Foreskin fibroblast (primary cell): ENCODE measurements at places on chromosomes 3 and 15.

DNA sequence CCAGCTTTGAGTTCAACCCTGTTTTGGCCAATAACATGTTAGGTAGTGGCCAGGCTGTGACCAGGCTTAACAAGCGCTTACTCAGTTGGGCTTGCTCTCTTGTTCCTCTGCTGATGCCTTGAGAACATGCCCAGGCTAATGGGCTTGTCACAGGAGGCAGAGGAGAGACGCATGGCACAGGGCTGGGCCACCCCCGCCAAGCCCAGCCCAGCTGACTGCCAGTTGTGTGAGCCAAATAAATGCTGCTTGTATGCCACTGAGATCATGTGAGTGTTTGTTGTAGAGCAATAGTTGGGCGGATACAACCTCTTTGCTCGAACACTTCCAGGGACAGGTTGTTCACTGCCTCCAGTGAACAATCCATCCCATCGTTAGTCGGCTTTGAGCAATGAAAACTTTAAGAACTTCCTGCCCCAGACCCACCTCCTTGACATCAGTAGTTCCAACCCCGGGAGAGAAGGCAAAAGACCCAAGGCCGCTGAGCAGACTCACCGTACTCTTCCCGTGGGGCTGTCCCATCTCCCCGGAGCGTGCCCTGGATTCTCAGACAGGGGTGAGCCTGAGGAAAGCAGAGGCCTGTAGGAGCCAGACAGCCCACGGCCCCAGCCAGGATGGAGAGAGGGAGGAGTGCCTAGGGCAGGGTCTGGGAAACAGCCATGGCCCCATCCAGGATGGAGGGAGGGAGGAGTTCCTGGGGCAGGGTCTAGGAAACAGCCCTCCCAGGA is 4.1 kb downstream of the PLA2G4F start:
- DNase-seq, result peak; percentile 27

DNA sequence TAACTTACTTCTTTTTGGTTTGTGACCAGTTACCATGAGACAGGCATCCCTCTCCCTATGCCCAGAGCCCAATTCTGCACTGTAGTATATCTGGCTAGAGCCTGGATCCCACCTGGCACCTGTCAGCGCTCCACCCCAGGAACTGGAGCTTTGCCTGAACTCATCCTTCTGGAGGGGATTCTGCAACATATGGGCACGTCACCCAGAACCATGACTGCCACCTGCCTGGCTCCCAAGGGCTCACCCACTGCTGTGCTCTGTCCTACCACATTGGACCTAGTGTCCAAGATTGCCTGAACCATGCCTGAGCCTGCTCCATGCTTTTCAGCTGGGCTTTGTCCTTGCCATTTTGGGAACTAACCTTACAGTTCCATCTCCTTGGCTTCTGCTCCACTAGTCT is 21.1 kb upstream of the GAP43 start:
- DNase-seq, result no peak

DNA sequence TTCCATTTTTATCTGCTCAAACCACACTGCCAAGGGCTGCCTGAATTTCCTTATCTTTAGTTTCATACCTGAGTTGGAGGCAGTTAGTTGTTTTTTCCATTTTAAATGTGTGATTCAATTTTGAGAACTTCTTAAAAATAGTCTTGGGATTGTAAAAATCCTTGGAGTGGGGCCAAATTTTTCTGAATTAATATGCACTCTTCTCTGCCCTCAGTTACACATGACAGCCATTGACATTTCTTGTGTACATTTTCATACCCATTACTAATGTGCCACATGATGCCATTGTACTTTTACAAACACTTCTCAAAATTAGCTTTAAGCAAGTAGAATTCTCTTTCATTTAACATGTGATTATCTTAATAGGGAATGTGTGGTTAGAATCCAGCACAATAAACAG is 141.7 kb downstream of the C3orf38 start:
- DNase-seq, result no peak

DNA sequence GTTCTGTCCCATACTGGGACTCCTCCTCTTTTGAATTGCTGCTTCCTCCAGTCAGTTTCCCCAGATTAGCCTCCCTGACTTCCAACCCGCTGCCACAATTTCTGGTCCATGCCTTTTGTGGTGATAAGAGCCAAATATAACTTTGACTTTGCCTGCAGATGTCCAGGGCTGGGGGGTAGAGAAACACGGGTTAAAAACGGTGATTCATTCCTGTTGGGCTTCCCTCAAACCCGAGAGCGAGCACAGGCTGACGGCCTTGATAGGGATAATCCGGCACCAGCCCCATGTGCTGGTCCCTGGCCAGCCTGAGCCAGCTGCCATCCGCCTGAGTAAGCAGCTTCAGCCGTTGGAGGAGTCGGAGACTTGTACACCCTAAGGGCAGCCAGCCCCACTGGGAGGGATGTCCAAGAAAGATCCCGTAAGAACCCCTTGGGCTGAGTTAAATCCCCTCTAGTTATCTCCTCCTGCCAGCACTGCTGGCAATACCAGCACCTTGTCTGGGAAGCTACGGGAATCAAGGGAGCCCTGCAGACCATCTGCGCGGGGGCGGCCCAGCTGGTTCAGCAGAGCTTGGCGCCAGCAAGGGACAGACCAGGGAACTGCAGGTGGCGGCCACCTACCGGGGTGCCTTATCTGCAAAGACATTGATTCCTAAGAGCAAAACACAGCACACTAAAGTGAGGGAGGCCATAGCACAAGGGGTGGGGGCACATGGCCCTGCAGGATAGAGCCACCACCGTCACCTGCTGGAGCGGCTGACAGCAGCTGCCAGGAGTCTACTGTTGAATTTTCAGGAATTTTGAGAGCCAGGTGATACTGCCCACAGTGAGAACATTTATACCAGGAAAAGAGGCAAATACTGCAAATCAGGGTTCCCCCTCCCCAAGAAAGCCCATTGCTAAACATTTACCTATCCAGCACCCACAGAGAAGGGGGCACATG is 18.1 kb downstream of the CSPG4 start:
- peak; percentile 98 for DNase-seq

GRCh38 chr15:54150255-54150654 is 172.0 kb downstream of the UNC13C start:
- DNase-seq, result peak; percentile 53

DNA sequence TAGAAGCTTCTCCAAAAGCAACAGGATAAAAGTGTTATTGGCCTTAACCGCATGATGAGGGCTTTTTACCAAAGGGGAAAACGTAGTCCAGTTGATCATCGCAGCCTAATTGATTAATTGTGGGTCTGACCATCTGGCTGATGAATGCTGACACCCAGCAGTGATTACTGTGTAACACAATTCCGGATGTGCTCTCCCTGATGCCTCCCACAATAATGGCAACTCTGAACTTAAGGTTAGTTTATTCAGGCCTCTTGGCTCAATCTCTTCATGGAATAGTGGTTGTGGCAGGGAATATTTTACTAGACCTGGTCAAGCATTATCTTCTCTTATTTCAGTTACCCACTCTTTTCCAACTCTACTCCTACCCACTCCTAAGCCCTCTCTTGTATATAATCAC is 332.9 kb downstream of the TIGIT start:
- DNase-seq, result no peak

DNA sequence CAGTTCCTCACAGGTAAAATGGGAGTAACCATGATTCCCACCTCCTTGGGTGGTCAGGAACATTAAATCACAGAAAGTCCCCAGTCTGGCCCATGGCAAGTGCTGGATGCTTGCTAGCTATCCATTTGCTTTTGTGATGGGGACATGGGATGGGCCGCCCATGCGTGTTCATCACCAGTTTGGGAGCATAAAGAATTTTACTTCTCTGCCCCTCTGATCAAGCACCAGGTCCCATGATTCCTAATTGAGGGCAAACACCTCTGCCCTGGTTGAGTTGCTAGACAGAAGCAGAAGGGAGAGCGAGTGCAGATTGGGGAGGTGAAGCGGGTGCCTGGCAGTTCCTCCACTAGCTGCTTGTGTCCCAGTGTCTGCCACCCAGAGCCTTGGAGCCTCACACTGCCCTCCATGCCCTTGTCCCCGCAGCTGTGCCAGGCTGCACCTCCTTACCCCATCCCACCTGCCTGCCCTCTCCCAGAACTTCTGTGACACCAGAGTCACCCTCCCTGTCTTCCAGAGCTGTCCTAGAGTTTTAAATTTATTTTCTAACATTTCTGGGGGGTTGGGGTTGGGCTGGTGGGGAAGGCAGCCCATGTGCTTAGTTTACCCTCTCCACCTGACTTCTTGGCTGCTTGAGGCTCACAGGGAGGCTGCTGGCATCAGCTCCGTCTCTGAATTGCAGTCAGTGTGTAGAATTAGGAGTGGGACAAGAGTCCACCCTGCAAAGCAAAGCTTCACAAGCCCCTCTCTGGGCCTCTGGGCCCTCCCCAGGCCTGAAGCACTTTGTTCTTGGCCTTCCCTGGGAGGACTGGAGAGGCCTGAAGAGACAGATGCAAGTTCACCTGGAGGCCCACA is 18.4 kb downstream of the CFAP100 start:
- DNase-seq, result no peak

GRCh38 chr3:113275929-113276750 is 64.8 kb downstream of the BOC start:
- peak; percentile 67 for DNase-seq

DNA sequence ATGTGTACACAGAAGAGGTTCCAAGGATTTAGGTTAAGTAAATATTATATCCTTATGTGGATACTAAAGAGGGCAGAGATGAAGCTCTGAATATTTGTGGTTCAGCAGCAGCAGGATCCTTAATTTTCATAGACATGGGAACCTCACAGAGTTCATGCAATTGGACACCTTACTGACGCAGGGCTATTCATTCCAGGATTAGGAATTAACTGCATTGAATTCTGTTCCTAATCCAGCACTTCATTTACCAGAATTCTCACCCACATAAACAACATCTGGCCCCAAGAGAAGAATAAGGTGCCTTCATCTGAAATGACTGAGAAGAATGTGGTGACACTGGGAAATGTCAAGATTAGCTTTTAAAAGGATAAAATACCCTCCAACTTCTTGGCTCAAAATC is 62.4 kb downstream of the ADAMTS9 start:
- no peak for DNase-seq

GRCh38 chr3:132180337-132180791 is 136.8 kb upstream of the ACP3 start:
- peak; percentile 81 for DNase-seq

DNA sequence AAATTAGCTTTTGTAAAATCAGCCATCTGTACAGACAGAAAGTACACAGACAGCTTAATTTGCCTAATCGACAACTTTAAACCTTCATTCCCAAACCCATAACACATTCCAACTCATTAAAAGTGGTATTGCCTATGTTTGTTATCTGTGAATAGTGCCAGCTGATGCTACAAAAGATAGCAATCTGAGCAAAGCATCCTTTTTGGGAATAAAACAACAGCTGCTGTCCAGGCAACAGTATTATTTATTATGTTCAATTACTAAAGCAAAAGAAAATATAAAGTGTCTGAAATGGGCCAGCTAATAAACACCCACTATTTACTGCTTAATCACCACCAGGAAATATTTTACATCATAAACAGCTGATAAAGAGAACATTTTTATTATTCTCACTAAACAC is 134.8 kb upstream of the ABI3BP start:
- no peak for DNase-seq

DNA sequence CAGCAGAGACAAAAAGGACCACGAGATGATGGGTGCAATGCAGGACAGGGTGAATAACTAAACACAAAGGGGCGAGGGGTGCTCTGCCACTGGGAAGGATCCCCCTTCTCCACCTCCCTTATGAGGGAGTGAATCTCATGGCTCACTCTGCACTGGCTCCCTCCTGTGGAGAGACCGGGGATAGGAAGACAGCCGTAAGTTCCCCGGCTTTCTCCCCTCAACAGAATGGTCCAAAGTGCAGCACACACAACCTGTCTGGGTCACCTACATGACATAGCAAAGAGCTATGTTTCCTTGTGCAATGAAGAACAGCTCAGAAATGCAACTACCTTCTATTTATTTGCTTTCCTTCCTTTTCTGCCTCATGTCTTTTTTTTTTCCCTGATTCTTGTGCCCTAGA is 7.8 kb upstream of the ACSBG1 start:
- DNase-seq, result peak; percentile 36

- no peak for DNase-seq
These were observed 55.6 kb upstream of the CGNL1 start for GRCh38 chr15:57320631-57321220.

- no peak for DNase-seq
These were observed 138.9 kb downstream of the CACNA1D start for GRCh38 chr3:53633197-53633787.

DNA sequence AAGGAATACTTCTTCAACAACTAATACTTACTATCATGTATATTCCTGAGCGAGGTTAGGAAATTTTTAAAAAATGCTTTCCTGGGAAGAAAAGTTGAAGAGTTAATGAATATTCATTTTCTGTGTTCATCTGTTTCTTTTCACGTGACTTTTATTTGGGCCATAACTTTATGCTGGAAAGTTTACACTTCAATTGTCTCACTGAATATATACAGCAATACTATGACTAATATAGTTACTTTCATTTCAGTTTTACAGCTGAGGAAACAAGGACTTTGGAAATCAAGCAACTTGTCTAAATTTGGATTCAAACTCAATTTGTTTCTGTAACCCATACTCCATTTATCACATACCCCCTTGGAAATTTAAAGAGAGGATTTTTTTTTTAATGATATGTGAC is 894.2 kb downstream of the ROBO1 start:
- DNase-seq, result no peak

DNA sequence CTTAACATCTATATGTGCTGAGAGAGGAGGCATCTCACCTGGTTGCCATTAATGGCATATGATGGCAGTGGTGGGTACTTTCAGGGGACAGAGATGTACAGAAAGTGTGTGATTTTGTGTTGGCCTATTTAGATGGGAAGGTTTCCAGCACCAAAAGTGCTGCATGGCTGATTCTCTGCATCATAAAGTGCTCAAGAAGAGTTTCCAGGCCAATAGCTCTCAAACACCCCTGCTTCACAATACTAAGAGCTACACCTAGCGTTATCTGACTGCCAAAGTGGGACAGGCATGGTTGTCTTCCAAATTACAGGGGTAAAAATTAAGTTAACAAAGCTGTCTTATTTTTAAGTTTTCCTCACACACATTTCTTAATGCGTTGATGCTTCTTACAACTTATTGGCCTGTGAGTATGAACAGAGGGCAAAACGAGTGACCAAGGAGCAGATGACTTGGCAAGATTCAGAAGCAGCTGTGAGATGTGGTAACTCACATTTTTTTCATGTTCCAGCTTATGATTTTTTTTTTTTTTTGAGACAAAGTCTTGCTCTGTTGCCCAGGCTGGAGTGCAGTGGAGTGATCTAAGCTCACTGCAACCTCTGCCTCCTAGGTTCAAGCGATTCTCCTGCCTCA is 41.4 kb upstream of the VEPH1 start:
- DNase-seq, result peak; percentile 78
